ENCODE measurements at places on chromosomes 7 and 10. TPM values are rescaled to one million over a fixed set of nuclear protein-coding genes. Genes with fewer than 3 reads are reported as not detected.

DNA sequence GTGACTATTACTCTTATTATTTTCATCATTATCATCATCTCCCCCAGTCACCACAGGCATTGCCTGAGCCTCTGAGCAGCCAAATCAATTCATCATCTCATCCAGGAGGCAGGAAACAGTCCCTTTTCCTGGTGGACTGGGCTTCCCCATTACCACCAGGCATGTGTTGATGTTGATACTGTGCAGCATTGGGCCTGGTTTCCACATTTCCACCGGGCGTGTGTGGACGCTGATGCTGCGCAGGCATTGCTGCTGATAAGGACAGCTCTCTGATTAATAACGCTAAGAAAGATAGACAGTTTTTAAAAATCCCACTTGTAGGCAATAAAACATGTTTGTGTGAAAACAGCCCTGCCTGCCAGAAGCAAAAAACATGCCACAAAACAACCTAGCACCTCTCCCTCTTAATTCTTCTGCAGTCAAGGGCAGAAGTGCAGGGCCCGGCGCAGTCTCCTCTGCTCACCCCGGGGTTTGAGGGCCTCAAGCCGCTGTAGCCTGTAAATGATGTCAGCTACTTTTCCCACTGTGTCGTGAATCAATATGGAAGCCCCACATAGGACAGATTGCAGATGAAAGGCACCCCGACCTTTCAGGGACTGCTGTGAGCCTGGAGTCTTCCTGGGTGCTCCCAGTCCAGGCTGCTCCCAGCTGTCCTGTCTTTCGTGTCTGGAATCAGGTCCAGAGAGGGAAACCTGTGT is 216.0 kb downstream of the WDR37 start:
- DNase-seq = no peak

DNA sequence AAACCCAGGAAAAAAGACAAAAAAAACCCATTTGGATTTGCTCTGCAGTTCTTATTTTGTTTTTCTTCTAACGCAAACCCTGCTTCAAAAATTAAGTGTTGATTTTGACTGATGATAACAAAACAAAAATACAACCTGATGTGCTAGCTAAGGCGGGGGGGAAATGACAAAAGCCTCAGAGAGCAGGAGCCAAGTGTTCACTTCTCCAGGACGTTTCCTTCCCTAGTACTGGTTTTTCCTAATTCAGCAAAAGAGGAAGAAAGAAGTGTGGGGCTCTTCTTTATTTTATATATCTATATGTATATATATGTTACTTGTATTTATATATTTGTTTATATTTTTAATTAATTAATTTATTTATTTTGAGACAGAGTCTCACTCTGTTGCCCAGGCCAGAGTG is 28.0 kb downstream of the SNX10 start:
- no peak for DNase-seq

The OR2A1 gene
- total RNA-seq = not detected

DNA sequence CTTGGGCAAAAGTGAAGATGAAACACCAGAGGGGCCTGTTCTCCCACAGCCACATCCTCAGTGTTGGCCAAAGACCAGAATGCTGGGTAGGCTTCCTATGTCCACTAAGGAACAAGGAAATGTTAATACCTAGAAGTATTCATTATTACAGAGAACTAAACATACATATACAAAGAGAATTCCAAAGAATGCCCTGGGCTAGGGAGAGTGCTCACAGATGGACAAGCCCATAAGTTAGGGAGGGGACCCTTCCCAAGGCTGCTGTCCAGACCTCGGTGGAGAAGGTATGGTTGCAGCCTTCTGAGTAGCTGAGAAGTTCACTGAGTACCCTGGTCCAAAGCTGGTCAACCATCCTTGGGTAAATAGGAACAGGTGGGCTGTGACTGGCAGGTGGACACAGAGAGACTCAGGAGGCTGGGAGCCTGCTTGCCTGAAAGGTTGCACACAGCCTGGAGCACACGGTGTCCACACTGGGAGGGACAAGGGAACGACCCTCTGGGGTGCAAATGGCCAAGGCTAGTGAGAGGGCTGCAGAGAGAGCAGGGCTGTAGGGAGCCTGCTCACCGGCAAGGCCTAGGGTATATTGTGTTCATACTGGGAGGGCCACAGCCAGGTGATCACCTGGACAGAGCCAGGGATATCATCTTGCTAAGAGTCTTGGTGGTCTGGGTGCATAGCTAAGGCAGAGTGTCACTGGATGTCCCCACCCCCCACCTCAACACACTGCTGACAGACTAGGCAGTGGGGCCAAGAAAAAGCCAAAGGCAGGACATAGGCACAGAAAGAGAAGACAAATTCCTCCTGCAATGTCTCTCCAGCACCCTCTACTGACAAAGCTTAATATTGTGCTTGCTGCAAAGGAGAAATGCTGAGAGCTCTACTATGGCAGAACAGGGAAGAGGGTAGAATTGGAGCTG is 40.3 kb downstream of the CPVL start:
- DNase-seq = peak; percentile 63

The TWNK gene
- total RNA-seq = 15.8 TPM

The ANXA8L1 gene
- 176 TPM for total RNA-seq

The DGKI gene
- total RNA-seq = not detected

GRCh38 chr7:26279405-26279804 is 12.3 kb upstream of the SNX10 start:
- no peak for DNase-seq

The CCDC136 gene
- total RNA-seq = 2.4 TPM

- DNase-seq = no peak
Observed at GRCh38 chr10:52720018-52720417, 52.6 kb downstream of the MBL2 start.

DNA sequence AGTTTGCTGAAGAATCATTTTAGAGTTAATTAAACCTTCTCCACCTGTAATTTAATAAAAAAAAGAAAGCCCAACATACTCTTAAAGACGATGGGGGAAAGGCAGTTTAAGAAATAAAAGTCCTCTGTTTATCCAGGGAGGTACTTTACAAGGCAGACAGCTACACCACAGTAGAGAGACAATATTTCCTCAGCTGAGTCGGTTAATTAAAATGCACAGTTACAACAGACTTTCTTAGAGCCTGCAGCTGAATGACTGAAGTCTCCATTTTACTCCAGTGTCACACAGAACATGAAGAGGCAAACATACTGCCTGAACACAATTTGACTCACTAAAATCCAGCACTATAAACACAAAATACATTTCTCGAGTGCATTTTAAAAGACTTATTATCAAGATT is 15.1 kb downstream of the LRRTM3 start:
- no peak for DNase-seq

- no peak for DNase-seq
Observed at GRCh38 chr10:83917537-83918506, 221.5 kb upstream of the GHITM start.

GRCh38 chr10:84191106-84191505 is 3.2 kb upstream of the CDHR1 start:
- no peak for DNase-seq

DNA sequence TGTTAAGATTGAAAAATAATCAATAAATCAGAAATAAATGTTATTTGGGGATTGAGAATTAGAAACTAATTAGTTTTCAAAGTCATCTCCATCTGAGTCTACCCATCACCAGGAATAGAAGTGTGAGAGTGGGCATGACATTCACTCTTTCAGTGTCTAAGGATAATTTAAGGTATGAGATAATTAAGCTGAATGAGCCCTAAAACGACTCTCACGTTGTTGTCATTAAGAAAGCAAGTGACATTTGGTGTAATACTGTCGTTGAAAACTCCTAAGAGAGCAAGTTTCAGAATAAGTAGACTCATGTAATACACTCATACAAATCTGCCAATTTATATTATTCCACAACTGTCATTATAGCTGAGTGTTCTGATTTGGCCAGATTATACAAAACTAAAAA is 7.1 kb downstream of the AGMO start:
- no peak for DNase-seq

GRCh38 chr7:114048386-114049235 is 129.8 kb upstream of the PPP1R3A start:
- DNase-seq = no peak

The AEBP1 gene
- 11.6 TPM for total RNA-seq

The EFCAB10 gene
- total RNA-seq = 0.31 TPM

GRCh38 chr7:24441314-24442027 is 131.8 kb upstream of the PALS2 start:
- DNase-seq = no peak

The SRRM3 gene
- 0.92 TPM for total RNA-seq

The LRMDA gene
- not detected for total RNA-seq

DNA sequence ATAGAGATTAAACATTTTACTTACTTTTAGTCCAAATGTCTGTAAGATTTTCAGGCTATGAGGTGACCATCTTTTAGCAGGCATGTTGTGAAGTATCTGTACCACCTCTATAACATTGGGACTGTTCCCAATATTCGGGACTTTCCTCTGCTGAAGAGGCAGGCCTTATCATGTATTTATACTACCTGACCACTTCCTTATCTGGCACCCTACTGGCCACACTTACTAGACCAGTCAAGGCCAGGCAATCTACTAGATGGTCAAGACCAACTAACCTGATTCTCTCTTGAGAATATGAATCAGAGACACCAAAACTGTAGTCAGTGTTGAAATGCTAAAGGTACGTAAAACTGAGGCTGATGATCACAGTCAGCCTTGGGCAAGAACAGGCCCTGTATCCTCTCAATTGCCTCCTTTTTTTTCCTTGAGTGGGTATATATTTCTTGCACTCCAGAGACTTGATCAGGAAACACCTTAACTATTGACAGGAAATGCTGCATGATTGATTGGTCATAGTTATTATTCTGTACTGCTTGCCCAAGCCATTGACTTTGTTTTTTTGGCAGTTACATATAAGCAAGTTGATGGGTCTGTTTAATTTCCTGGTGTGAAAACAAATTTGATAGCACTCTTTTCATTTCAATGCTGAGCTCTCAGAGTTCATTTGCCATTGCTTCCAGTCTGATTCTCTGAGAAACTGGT is 5.2 kb upstream of the PRKAR2B start:
- no peak for DNase-seq

- DNase-seq = no peak
Observed at GRCh38 chr7:102258749-102259107, 27.9 kb upstream of the SH2B2 start.

The SLC39A12 gene
- total RNA-seq = not detected

GRCh38 chr10:91149550-91149949 is 70.9 kb upstream of the PCGF5 start:
- no peak for DNase-seq

DNA sequence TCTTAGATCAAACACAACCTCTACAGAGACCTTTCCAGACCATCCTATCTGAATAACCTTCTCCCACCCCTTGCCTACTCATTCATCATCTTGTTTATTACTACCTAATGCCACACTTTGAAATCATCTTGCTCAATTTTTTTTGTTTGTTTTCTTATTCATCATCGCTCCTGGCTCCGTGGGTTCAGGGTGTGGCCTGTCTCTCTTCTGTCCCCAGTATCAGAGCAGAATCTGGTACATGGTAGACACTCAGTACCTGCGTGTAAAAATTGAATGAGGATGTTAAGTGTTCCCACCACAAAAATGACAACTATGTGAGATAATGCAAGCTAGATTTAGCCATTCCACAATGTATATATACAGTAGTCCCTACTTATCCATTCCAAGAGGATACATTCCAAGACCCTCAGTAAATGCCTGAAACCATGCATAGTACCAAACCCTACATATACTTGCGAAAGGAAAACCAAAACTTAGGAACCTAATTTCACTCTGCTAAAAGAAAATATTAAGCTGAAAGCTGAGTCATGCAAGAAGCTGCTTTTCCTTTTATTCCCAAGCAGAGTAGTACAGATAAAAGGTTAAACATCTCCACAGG is 72.1 kb upstream of the SEC61G start:
- peak; percentile 69 for DNase-seq

DNA sequence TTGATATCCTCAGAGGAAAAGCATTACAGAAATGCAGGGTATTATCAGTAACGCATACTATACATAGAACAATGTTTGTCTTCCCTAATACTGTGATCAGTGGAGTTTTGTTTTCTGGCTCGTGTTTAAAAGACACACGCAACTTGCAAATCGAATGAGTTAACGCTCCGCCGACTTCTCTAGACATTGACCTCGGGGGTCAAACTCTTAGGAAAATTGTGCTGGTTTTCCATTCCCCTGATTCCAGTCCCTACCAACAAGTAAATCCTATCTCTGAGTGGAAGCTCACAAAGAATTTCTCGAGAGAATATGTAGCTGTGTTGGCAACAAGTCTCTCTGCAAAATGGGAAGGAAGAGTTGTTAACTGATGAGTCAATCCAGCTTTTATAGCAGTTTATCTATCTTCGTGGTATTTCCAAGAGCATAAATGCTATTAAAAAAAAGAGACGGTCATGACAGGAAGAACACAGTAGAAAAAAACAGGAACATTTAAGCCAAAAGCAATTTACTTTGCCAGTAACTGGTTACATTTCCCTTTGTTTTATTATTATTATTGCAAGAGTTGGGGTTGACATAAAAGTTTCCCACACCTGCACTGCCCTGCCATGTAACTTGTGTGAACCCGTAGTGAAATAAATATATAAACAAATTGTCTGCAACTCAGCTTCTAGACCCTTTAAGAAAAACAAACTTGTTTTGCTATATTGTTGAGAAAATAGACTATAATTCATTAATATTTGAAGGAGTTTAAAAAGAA is 144.4 kb downstream of the ARID5B start:
- DNase-seq = peak; percentile 61

DNA sequence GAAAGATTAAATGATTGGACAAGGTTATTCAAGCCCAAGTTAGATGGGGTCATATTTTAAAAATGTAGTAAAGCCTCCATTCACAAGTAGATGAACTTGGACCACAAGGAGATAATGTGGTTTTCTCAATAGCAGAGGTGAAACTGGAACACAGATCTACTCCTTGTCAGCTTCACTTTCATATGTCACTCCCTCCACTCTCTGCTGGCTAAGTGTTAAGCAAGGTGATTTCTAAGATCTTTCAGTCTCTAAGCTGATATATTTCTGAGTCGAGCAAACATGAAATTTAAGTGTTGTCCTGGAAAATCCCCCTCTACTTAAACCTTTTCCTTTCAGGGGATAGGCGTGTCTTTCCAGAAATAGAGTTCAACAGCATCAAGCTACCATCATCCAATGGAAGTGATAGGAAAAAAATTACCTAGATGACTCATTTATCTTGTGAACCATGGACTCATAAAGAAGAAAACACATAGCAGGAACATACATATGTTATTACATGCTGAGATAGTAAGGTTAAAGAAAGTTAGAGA is 275.0 kb downstream of the PTEN start:
- no peak for DNase-seq

- no peak for DNase-seq
Observed at GRCh38 chr10:96357038-96357620, 1.7 kb downstream of the OPALIN start.

GRCh38 chr10:79168210-79168609 is 99.4 kb downstream of the ZMIZ1 start:
- DNase-seq = no peak

- peak; percentile 36 for DNase-seq
Observed at GRCh38 chr10:29932991-29933390, 126.4 kb downstream of the JCAD start.

The KMT2E gene
- 37.4 TPM for total RNA-seq

- no peak for DNase-seq
Observed at GRCh38 chr7:139061416-139061815, 25.6 kb upstream of the ZC3HAV1L start.
